ENCODE measurements at places on chromosomes 7 and 10.

DNA sequence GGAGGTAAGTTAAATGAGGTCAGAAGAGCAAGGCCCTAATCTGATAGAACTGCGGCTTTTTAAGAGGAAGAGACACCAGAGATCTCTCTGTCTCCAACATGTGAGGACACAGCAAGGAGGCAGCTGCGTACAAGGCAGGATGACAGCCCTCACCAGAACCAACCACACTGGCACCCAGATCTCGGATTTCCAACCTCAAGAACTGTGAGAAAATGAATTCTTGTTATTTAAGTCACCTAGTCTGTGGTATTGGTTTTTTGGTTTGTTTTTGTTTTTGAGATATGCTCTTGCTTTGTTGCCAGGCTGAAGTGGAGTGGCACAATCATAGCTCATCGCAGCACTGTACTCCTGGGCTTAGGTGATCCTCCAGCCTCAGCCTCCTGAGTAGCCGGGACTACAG lies 127.2 kb downstream of the DLG5 start:
- no peak for DNase-seq

DNA sequence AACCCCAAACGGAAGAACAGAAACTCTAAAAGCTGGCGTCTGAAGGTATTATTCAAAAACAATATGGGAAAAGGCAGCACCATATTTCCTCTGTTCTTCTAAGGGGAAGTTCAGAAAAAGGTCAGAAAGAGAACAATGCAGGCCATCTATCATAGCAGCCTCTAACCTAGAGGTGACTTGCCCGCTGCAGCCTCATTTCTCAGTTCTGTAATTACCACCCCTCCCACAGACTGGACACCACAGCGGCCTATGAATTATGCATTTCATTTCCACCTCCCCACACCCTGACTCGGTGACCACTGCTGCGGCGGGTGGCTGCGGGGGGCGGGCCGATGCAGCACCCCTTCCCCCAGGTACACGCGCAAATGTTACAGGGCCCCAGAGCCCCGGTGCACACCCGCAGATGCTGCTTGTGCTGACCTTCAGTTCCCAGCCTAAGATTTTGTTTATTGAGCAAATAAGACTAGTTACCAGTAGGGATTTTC lies 125.5 kb downstream of the CLEC2L start:
- DNase-seq: peak; percentile 55

- DNase-seq: no peak
Measured at GRCh38 chr7:2954433-2954853, 89.2 kb downstream of the CARD11 start.

- DNase-seq: no peak
Measured at GRCh38 chr7:115805458-115805857, 225.1 kb downstream of the TFEC start.

- no peak for DNase-seq
Measured at GRCh38 chr10:129761981-129762956, 201.8 kb downstream of the EBF3 start.

DNA sequence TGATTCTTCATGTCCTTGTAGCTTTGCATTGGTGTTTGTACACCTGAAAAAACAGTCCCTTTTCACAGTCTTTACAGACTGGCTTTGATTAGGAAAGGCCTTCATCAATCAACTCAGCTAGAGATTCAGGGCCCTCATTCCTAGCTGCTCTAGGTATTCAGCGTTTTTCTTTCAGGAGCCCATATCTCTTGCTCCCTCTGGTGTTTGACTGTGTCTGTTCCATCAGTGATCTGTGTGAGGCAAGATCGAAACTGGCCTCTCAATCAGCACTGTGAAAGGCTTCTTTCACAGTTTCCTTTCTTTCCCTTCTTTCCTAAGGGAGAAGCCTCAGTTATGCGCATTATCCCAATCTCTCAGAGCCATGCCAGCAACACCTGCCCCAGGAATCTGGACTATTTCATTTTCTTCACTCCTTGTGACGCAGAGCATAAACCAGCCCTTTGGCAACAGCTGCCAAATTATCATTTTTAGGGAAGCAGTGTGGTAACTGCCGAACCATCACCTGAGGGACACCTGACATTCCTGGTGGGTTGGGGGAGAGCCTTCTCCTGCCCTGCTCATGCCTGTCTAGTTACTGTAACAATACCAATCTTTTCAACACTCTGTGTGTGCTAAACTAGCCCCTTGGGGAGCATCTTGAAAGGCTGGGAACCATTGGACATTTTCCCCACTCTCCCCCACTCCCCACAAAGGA lies 75.7 kb upstream of the CCDC71L start:
- DNase-seq: peak; percentile 41

DNA sequence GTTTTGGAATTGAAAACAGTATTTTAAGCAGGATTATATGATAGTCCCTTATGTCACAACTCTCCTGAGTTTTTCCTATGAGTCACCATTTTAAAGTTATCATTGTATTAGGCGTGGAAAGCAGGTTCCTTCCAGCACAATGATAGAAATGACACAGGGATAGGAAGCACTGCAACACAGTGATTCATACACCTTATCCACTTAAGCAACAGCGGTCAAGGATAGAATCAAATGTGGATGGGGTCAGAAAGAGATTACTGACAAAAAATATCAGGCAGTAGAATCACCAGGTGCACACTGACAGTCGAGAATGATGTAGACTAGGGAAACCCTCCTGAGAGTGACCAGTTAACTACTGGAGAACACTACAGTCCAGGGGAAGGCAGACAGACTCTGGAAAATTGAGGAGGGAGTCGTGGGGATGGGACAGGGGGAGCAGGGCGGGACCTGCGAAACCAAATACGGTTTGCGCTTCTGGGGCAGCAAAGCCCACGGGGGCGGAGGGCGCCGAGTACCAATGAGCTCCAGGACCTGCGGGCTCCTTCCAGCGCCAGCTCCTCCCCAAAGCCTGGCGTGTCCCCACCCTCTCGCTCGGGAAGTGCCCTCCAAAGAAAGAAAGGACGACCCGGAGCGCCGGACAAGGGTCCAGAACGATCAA lies 479 bp downstream of the PNPLA8 start:
- DNase-seq: peak; percentile 89

DNA sequence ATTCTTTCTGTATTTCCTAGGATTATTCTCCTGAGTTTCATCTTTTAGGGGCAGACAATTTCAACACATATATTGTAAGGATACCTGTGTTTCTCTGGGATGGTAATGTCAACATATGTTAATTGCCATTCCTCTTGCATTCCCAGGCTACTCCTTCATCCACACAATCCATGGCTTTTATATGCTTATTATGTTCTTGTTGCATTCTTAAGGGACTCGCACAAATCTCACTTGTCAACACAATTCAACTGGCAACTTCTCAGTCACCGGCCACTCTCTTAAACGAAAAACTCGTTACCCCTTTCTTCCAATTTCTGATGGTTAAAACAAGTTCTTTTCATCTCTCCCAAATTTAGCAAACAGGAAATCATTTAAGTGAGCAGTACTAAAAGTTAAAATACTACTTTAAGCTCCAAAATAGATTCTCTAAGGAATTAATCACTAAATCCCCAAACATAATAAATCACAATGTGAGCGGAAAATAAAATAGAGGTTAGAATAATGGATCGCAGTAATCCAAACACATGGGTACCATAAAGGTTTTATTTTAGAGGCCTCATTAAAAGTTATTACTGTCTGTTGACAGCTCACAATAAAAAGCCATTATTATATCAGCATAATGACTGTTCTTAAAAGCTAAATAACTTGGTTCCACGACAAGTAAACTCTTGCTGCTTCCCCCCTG lies 223.2 kb downstream of the ELMO1 start:
- DNase-seq: no peak

GRCh38 chr7:105635197-105635596 lies 53.9 kb upstream of the EFCAB10 start:
- no peak for DNase-seq

DNA sequence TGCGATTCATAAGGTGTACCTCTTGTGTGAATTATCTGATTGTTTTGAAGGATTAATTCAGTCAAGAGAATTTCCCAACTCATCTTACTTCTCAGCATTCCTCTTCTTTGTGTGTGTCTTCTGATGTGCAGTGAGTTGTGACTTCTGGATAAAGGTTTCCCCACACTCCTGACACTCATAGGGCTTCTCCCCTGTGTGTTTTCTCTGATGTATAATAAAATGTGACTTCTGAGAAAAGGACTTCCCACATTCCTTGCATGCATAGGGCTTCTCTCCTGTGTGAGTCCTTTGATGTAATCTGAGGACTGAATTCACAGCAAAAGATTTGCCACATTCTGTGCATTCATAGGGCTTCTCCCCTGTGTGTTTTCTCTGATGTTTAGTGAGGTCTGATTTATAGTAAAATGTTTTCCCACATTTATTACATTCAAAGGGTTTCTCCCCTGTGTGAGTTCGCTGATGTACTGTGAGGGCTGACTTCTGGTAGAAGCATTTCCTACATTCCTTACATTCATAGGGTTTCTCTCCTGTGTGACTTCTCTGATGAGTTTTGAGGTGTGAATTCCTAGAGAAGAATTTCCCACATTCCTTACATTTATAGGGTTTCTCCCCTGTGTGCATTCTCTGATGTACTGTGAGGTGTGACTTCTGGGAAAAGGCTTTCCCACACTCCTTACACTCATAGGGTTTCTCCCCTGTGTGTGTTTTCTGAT lies 24.2 kb downstream of the ZNF25 start:
- no peak for DNase-seq

DNA sequence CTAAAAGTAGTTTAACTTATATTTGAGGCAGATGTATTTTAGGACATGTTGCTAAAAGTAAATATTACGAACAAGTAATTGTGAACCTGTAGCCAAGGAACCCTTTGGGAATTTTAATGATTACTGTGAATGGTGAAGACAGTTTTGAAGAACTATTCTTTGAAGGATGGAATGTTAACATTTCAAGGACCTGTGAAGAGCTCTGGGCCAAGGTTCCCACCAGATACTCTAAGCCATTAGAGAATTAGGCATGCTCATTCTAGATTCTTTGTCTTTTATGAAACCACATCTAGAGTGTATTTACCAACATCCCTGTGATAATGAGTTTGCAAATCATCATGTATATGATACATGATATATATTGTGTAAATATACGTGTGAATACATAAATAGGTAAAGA lies 99.8 kb downstream of the SEPTIN7 start:
- DNase-seq: no peak

DNA sequence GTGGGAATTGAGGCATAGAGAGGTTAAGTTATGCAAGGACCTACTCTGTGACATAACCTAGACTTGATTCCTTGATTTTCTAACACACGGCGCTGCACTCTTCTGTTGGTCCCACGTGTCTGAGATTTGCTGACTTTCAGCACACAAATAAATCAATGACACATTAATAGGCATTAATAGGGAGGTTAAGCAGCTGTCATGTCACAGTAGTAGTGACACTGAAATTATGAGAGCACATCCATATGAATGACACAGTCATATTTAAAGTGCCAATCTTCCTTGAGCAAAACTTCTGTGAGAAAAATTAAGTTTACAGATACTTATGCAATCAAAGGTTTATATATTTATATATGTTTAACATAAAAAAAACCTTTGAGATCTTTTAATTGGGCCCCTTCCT lies 805.4 kb upstream of the SORCS1 start:
- DNase-seq: no peak

DNA sequence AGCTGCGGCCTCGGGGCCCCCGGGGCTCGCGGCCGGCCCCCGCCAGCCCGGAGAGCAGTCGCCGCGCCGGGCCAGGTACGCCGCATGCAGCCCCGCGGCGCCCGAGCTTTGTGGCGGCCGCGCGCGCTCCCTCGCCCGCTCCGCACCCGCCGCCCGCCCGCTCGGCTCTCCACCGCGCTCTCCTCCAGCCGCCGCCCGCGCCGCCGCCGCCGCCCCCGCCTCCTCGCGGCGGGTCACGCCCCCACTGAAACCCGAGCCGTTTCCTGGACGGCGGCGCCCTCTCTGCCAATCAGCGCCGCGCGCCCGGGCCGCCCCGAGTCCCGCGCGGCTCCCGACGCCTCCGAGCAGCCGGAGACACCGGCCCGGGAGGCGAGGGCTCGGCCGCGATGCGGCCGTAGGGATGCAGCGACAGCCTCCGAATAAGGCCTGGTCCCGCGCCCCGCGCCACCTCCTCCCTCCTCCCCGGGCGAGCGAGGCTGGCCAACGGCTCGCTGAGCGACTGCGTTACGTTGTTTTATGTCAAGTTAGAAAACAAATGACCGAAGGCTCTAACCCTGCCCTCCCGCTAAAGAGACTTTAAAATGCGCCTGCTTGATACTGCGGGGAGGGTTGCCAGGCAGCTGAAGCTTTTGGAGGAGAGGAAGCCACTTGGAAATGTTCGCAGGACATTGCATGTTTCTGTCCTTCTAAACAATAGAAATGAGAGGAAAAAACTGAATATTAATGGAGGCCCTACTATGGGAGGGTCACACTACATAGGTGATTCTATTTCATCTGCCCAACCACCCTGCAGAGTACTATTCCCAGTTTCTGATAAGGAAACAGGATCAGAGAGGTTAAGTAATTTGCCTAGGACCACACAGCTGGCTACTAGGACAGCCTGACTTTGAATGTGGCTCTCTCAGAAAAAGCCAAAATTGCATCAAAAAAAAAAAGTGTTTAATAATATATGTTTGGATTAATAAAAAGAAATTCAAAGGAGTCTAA lies at the start of gene FGFR2:
TSS of gene FGFR2 (minus strand) at position 182 of the 987 bp plus-strand sequence. CDS start 4,627 bp downstream, outside the sequence.
- DNase-seq: peak; percentile 86

DNA sequence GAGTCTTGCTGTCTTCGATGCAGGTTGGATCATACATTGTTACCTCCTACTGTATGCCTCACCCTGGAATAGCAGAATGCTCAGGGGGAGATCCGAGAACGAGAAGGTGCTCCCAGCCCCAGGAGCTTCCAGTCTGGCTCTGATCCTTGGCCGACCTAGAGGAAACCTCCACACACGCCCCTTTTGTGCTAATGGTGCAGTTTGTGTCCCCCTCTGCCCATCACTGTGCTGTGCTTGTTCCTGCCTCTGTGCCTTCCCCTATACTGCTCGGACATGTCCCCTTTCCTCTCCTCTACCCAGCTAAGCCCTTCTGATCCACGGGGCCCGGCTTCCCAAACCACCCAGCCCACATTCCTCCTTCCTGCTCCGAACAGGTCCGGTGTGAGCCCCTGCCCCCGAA lies 32.5 kb downstream of the ZNF775 start:
- no peak for DNase-seq

GRCh38 chr7:38413784-38414183 lies 140.3 kb upstream of the TARP start:
- DNase-seq: no peak

- DNase-seq: no peak
Measured at GRCh38 chr7:103466814-103467213, 20.8 kb upstream of the SLC26A5 start.

DNA sequence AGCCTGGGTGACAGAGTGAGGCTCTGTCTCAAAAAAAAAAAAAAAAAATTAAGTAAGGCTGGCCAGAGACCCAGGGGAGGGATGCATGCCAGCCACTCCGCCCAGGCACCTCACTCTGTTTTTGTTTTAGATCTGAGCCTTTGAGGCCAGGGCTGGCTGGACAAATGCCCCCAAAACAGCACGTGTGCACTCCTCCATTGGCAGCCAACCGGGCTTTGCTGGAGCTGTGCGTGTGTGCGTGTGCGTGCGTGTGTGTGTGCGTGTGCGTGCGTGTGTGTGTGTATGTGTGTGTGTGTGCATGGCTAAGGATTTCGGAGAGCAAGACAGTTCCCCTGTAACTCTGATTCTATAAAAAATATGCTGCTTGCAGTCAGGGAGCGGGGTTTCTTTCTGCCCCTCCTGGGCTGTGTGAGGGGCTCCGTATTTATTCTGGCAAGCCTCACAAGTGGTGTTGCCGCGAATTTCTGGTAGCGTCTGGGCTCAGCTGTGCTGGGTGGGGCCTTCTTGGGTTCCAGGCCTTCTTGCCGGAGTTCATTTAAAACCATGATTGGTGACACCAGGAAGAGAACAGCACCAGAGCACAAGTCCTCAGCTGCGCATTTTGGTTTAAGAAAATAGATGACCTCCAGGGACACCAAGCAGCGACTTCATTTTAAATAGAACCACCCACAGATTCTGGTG lies 28.1 kb upstream of the UNCX start:
- no peak for DNase-seq

All from NCI-H146 (cell line).